Colonic mucosa (tissue), 4 donors: ENCODE measurements at places on chromosomes 13 and 19. TPM values are rescaled to one million over a fixed set of nuclear protein-coding genes. Genes with fewer than 3 reads are reported as not detected.

- DNase-seq, result no peak
- no peak overlapping the region for H3K27ac ChIP-seq
- no peaks in the 10 kb centered on the region for H3K4me1 ChIP-seq
- H3K4me3 ChIP-seq, result no peak overlapping the region
Measured at GRCh38 chr13:43086181-43086580, 62.8 kb downstream of the DNAJC15 start.

DNA sequence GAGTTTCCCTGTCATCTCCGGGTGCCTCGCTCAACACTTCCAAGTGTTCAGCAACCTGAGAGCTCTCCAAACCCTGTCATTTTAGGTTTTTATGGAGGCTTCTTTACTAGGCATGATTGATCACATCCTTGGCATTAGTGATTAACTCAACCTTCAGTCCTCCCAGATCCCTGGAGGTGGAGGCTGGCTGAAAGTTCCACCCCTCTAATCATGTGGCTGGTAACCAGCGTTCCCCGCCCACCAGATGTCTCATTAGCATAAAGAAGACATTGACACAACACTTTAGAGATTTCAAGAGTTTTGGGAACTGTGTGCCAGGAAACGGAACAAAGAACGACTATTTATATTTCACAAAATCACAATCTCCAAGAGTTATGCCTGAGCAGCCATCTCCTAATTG lies 71.1 kb upstream of the RGCC start:
- H3K27ac ChIP-seq, result no peak overlapping the region
- H3K36me3 ChIP-seq, result no peaks in the 10 kb centered on the region
- H3K4me3 ChIP-seq, result no peak overlapping the region
- H3K27me3 ChIP-seq, result no peaks in the 10 kb centered on the region

GRCh38 chr19:4049432-4049831 lies 17.3 kb downstream of the ZBTB7A start:
- H3K27ac ChIP-seq, result peak overlapping the region; percentile 91
- peaks cover 11% of the 10 kb centered on the region for H3K36me3 ChIP-seq
- H3K27me3 ChIP-seq, result no peaks in the 10 kb centered on the region

GRCh38 chr19:12202250-12202649 lies 39.4 kb downstream of the ZNF136 start:
- H3K27me3 ChIP-seq, result no peaks in the 10 kb centered on the region
- H3K4me3 ChIP-seq, result no peak overlapping the region
- H3K36me3 ChIP-seq, result no peaks in the 10 kb centered on the region
- no peak overlapping the region for H3K27ac ChIP-seq
- peak; percentile 61 for DNase-seq

DNA sequence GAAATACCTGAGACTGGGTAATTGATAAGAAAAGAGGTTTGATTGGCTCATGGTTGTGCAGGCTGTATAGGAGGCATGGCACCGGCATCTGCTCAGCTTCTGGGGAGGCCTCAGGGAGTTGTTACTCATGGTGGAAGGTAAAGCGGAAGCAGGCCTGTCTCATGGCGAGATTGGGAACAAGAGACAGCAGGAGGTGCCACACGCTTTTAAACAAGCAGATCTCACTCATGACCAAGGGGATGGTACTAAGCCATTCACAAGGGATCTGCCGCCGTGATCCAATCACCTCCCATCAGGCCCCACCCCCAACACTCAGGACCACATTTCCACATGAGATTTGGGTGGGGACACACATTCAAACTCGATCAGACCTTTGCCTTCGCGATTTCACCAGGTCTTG lies 86.2 kb downstream of the ANKRD10 start:
- DNase-seq, result no peak
- H3K27me3 ChIP-seq, result no peaks in the 10 kb centered on the region
- H3K27ac ChIP-seq, result no peak overlapping the region
- H3K36me3 ChIP-seq, result no peaks in the 10 kb centered on the region
- H3K4me3 ChIP-seq, result no peak overlapping the region

GRCh38 chr19:30350692-30351663 lies 21.2 kb upstream of the ZNF536 start:
- no peak overlapping the region for H3K4me3 ChIP-seq
- no peak for DNase-seq
- no peaks in the 10 kb centered on the region for H3K27me3 ChIP-seq
- H3K27ac ChIP-seq, result no peak overlapping the region
- H3K36me3 ChIP-seq, result no peaks in the 10 kb centered on the region

The KL gene
- total RNA-seq, result 0.57 TPM

DNA sequence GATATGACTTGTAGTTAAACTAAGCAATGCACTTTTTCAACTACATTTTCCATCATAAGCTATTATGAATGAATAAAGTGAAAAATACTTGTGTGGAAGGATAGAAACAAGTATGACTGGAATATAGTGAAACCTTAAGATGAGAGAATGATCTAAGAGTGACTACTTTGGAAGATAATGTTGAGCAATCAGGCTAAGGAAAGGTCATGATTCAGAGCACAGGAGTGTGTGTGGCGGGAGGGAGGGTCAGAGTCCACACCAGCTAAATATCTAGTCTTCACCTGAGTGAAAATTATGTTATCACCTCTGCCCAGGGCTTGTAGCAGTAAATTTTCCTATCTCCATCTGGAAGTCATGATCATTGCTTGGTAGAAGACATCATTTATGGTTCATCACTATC lies 833.4 kb upstream of the ATXN8OS start:
- no peak for DNase-seq
- H3K27me3 ChIP-seq, result no peaks in the 10 kb centered on the region
- no peaks in the 10 kb centered on the region for H3K4me1 ChIP-seq

DNA sequence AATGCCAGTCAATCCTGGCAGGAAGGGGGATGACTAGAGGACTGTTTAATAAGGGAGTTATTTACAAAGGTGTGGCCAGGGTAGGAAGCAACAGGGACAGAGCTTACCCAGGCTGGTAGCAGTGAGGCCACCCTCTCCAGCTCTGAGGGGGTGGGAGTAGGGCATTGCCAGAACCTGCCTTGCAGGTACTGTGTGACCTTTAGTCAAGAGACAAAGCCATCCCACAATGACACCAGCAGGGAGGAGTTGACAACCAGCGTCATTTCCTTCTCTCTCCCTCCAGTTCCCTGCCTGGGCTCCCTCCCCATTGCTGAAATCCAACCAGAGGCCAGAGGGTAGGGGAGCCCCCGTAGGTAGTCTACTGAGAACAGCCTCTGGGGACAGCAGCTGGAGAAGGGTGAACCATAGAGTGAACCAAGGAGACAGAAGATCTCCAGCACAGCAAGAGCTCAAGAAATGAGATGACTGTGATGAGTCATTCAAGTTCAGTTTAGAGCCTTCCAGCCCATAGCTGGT lies 33.3 kb upstream of the SPATA13 start:
- no peaks in the 10 kb centered on the region for H3K36me3 ChIP-seq
- DNase-seq, result peak; percentile 82
- H3K4me1 ChIP-seq, result no peaks in the 10 kb centered on the region
- no peaks in the 10 kb centered on the region for H3K27me3 ChIP-seq
- no peak overlapping the region for H3K4me3 ChIP-seq
- peak overlapping the region; percentile 47 for H3K27ac ChIP-seq

DNA sequence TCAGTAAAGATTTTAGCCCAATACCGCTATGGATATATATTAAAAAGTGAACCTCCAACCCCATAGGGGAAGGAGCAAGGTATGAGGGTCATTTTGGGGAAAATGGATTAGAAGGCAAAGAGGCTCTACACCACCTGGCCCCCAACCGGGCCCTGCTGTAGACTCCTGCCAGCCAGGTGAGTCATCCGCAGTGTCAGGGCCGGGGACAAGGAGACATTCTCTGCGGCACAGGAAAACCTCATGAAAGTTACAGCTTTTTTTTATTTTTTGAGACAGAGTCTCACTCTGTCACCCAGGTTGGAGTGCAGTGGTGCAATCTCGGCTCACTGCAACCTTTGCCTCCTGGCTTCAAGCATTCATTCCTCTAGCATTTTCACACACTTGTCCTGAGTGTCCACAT lies 32.0 kb downstream of the ZFR2 start:
- no peak overlapping the region for H3K4me3 ChIP-seq
- DNase-seq, result no peak
- no peaks in the 10 kb centered on the region for H3K4me1 ChIP-seq

DNA sequence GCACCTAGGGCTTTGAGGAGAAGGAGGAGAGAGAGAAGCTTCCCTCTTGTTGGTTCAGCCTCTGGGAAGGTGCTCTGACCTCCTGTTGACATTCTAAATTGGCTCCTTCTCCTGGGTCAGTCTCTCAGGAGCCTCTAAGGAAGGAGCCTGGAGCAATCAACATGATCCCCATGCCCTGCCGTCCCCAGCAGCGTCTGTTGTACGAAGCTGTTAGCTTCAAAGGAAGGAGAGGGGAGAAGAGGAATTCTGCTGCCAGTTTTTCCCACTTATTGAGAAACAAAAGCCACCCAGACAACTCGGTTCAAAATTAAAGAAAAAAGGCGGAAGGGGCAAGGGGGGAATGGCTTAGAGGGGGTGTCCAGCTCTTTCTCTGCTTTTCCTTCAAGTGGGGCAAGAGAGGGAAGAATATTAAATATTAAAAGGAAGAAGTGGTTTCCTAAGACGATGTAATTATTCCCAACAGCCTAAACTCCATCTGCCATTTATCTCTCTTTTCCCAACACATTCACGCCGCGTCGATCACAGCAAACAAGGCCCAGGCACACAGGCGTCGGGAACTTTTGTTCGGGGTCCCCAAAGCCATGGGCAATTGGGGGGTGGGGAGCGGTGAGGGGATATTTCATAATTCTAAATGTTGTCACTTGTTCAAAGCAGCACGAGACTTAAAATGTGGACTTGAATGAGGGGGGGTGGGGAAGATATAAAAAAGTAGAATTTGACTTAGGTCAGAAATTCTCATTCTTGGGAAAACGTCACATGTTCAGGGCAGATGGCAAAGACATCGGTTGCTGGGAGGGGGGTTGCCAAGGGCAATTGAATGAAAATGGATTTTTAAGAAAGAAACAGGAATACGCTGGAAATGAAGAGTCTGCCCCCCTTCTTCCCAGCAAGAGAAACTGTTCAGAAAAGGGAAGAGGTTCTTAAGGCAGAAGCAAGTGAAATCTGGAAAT lies 116.8 kb upstream of the CACNA1A start:
- no peak for DNase-seq
- no peaks in the 10 kb centered on the region for H3K27me3 ChIP-seq
- no peaks in the 10 kb centered on the region for H3K36me3 ChIP-seq
- no peak overlapping the region for H3K27ac ChIP-seq

The ONECUT3 gene
- total RNA-seq, result 0.05 TPM

GRCh38 chr13:114161644-114162532 lies 17.2 kb upstream of the CFAP97D2 start:
- peaks cover 3% of the 10 kb centered on the region for H3K4me1 ChIP-seq
- no peaks in the 10 kb centered on the region for H3K27me3 ChIP-seq
- DNase-seq, result peak; percentile 82
- no peak overlapping the region for H3K4me3 ChIP-seq
- H3K36me3 ChIP-seq, result no peaks in the 10 kb centered on the region

GRCh38 chr19:43229315-43229714 lies 23.9 kb upstream of the PSG4 start:
- no peaks in the 10 kb centered on the region for H3K36me3 ChIP-seq
- H3K27me3 ChIP-seq, result no peaks in the 10 kb centered on the region
- no peaks in the 10 kb centered on the region for H3K4me1 ChIP-seq
- DNase-seq, result no peak
- no peak overlapping the region for H3K4me3 ChIP-seq

The JOSD2 gene
- total RNA-seq, result 27.0 TPM

The LILRB1 gene
- 2.1 TPM for total RNA-seq

GRCh38 chr13:26697069-26697955 lies 63.3 kb downstream of the GPR12 start:
- no peaks in the 10 kb centered on the region for H3K36me3 ChIP-seq
- no peak for DNase-seq
- H3K27me3 ChIP-seq, result no peaks in the 10 kb centered on the region

DNA sequence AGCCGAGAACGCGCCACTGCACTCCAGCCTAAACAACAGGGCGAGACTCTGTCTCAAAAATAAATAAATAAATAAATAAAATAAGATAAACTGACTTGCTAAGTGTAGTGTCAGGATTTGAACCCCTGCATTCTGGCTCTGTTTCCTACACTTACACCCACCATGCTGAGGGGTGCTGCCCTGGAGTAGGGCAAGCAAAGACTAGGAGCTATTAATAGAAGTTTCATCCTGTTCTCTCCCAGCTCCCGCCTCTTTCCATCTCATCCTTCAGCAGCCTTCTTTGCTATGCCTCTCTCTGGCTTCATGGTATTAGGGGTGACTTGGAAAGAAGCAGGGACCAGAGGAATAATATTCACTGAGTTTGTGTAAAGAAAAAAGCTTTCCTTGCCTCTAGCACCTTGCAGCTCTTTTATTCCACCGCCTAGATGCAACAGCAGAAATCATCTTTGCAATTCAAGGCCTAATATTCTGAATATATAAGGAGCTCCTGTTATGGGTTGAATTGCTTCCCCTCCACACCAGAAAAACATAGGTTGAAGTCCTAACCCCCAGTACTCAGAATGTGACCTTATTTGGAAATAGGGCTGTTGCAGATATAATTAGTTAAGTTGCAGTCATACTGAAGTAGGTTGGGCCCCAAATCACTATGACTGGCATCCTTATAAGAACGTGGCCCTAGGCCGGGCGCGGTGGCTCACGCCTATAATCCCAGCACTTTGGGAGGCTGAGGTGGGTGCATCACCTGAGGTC lies 8.7 kb upstream of the PLAUR start:
- H3K4me3 ChIP-seq, result no peak overlapping the region
- H3K27ac ChIP-seq, result peak overlapping the region; percentile 52
- no peaks in the 10 kb centered on the region for H3K36me3 ChIP-seq
- no peaks in the 10 kb centered on the region for H3K4me1 ChIP-seq

DNA sequence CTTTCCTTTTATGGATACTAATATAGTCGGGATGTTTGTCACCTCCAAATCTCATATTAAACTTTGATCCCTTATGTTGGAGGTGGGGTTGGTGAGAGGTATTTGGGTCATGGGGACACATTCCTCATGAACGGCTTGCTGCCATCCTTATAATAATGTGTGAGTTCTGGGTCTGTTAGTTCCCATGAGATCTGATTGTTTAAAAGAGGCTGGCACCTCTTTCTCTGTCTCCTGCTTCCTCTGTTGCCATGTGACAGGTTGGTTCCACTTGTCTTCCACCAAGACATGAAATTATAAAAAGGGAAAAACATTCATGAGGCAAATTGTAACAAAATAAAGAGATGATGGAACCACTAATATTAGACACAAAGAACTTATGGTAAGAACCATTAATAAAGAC lies 107.8 kb upstream of the ATXN8OS start:
- H3K4me3 ChIP-seq, result no peak overlapping the region
- H3K27ac ChIP-seq, result no peak overlapping the region
- H3K36me3 ChIP-seq, result no peaks in the 10 kb centered on the region
- H3K4me1 ChIP-seq, result no peaks in the 10 kb centered on the region
- no peaks in the 10 kb centered on the region for H3K27me3 ChIP-seq
- DNase-seq, result no peak

DNA sequence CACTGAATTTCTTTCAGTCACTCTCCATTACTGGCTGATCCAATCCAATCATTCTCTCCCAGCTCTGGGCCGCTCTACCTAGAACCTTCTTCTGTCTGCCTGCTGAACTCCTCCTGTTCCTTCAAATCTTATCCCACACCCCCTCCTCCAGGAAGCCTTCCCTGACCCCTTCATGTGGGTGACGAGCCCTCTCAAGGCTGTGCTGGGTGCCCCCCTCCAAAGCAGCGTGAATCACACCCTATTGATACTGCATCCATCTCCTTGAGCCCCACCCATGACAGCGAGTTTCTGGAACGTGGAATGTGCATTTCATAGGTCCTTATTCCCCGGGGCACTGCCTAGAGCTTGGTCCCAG lies 3.2 kb downstream of the PIH1D1 start:
- H3K4me3 ChIP-seq, result no peak overlapping the region
- no peaks in the 10 kb centered on the region for H3K27me3 ChIP-seq
- H3K27ac ChIP-seq, result no peak overlapping the region

GRCh38 chr19:14432791-14433553 lies at the start of gene PKN1:
TSS of gene PKN1 (plus strand) at chr19:14433306. CDS start at chr19:14433522, 216 bp downstream.
- H3K27ac ChIP-seq, result peak within 1 kb of the TSS; percentile 51
- no peaks in the 10 kb centered on the region for H3K27me3 ChIP-seq
- peak within 1 kb of the TSS; percentile 65 for H3K4me3 ChIP-seq
- H3K36me3 ChIP-seq, result no peaks in the 10 kb centered on the region
- peaks cover 8% of the 10 kb centered on the region for H3K4me1 ChIP-seq
